ENCODE measurements at places on chromosomes 2 and 18.
A peak's percentile ranks its signal among the peaks of the same experiment; 100 is the strongest.

GRCh38 chr2:159600752-159601151 is 15.6 kb downstream of the BAZ2B start:
- no peak for DNase-seq

DNA sequence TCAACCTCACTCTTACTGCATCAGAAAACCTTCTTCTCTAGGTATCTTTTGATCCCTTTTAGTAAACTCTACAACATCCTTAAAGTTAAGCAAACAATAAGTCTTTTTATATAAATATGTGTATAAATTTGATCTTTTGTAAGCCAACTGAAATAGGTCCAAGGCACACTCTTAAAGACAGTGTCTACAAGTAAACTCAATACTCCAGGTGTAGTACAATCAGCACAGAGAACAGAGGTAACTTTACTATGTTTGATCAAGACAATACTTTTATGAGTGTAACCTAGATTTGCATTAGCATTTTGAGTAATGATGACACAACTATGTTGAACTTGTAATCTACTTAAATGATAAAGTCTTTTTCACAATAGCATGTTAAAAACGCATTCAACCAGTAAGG is 593.1 kb upstream of the CHAC2 start:
- DNase-seq = no peak

- no peak for DNase-seq
Observed at GRCh38 chr2:138298900-138299299, 202.7 kb upstream of the SPOPL start.

GRCh38 chr2:159044804-159045286 is 76.4 kb downstream of the TANC1 start:
- DNase-seq = no peak

DNA sequence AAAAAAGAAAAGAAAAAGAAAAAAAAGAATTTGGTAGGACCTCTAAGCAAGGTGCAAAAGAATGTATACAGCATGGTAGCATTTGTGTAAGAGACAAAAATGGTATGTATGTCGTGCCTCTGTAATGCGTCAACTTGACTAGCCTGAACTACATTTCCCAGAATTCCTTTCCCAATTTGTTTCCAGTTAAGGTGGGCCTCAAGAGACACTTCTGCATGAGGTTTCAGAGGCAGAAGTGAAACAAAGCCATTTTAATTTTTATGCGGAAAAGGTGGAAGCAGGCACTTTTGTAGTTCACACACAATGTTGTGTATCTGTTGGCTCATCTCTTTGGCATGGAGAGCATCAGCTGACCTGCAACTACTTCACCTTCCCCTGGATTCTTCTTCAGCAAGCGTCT is 56.5 kb upstream of the PAPOLG start:
- no peak for DNase-seq

DNA sequence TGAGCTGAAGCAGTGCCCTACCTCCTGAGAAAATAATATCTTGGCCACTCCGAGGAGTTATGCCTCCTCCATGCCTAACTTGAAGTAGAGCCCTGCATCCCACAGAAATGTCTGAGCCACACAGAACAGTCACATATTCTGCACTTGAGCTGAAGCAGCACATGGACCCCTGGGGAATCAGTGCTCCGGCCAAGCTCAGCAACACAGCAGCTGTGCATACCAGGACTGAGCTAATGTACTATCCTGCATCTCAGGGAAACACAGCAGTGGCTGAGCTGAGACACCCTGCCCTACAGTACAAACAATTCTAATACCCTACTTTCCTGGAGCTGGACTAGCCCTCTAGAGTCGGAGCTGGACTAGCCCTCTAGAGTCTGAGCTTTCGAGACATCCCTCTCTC is 166.9 kb downstream of the ZNF516 start:
- DNase-seq = no peak

- no peak for DNase-seq
Observed at GRCh38 chr2:152395103-152395502, 60.1 kb downstream of the FMNL2 start.

- DNase-seq = no peak
Observed at GRCh38 chr2:142599504-142599903, 278.0 kb upstream of the KYNU start.

- DNase-seq = no peak
Observed at GRCh38 chr2:37201766-37202165, 5.5 kb downstream of the CEBPZOS start.

GRCh38 chr18:39460136-39460535 is 1894.5 kb upstream of the CELF4 start:
- no peak for DNase-seq

DNA sequence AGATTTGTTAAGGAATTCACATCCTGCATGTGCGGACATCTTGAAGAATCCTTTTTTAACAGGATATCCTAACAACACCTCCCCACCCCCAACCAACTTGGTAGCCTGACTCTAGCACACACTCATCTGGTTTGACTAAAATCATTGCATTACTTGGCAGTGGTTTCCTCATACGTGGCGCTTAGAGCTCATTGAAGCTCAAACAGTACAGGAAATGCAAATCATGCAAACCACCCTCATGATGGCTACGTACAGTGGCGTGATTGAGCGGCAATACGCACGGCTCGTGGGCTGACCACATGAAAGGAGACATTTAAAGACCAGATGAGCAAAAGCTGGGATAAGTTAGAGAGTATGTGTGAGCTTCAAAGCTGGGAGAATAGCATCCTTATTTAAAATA is 336.2 kb downstream of the ZEB2 start:
- DNase-seq = no peak

- DNase-seq = no peak
Observed at GRCh38 chr2:151260573-151261230, 961 bp downstream of the RBM43 start.

- DNase-seq = no peak
Observed at GRCh38 chr18:70421471-70422390, 132.9 kb downstream of the SOCS6 start.

- no peak for DNase-seq
Observed at GRCh38 chr2:203722411-203722810, 16.0 kb downstream of the CD28 start.

DNA sequence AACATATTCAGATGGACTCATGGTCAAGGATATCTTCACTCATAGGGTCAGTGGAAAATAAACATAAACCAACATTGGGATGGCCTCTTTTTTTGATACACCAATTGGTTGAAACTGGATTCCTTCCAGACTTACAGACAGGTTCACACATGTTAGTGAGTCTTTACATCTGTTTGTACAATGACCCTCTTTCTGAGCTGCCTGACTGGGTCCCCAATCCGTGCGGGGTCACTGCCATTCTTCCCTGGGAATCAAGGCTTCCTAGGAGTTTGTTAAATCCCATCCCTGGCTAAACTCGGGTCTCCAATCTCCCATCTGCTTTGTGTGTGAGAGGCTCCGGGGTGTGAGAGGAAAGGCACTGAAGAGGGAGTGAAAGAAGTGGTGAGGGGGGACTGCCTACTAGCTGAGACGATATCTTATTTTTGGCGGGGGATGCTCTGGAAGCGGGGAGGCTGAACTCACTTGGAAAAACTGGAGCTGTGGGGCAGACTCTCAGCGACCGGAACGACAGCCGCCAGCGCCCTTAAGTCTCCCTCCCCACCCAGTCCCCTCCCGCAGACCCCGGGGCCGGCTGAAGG is 487 bp downstream of the STARD6 start:
- no peak for DNase-seq

GRCh38 chr18:48605408-48605845 is 66.6 kb downstream of the CTIF start:
- DNase-seq = peak; percentile 43

GRCh38 chr2:139225961-139226360 is 445.8 kb upstream of the NXPH2 start:
- DNase-seq = peak; percentile 51

- no peak for DNase-seq
Observed at GRCh38 chr2:170598067-170598395, 117.1 kb upstream of the SP5 start.

DNA sequence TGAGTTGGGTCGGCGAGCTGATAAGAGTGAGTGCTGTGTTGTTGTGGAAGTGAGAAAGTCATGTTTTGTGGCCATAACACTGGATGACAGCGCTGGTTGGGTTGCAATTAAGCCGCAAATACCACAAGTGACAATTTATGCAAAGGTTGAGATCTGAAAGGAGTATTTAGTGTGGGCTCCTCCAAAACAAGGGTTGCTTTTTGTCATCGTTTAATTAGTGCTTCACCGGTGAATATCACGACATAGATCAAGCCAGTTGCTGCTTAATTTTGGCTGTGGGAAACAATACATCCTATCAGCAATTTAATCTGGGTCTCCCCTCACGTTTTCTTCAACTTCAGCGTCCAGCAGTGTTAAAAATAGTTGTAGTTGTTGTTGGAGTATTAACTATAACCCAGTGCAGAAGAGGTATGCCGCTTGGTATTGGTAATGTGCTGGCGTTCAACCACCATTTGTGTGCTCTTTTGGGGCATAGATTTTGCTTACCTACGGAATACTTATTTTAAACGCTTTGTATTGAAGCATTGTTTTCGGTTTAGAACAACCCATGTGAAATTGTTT is 662 bp downstream of the ACVR2A start:
- peak; percentile 31 for DNase-seq

DNA sequence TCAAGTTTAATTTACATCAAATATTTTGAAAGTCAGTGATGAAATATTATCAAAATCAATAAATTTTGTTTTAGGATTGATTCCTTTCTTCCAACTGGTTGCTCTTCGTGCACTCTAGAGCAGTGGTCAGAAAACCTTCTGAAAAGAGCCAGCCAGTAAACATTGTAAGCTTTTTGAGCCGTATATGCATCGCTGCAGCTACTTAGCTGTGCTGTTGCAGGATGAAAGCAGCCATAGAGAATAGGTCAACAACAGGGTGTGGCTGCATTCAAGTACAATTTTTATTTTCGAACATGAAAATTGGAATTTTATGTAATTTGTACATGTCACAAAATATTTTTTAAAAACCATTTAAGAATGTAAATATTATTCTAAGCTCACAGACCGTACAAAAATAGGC is 94.9 kb downstream of the MGAT5 start:
- DNase-seq = no peak

DNA sequence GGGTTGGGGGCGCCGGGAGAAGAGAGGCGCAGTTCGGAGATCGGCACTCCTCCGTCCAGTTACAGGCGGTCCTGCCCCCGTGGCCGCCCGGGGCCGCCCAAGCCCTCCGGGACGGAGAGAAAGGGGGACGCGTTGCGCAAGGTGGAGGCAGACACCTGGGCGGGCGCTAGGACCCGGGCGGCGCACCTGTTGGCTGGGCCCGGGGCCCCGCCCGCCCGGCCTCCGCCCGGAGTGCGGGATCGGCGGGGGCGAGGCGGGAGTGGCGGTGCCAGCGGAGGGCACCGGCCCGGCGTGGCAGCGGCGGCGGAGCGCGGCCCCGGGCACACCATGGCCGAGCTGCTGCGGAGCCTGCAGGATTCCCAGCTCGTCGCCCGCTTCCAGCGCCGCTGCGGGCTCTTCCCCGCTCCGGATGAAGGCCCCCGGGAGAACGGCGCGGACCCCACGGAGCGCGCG is at the start of gene SGPP2:
SGPP2 (plus strand) TSS at position 268 of the 453 bp plus-strand sequence; CDS start at position 328, 60 bp downstream.
- no peak for DNase-seq

- no peak for DNase-seq
Observed at GRCh38 chr2:162025121-162025911, 48.7 kb downstream of the DPP4 start.

DNA sequence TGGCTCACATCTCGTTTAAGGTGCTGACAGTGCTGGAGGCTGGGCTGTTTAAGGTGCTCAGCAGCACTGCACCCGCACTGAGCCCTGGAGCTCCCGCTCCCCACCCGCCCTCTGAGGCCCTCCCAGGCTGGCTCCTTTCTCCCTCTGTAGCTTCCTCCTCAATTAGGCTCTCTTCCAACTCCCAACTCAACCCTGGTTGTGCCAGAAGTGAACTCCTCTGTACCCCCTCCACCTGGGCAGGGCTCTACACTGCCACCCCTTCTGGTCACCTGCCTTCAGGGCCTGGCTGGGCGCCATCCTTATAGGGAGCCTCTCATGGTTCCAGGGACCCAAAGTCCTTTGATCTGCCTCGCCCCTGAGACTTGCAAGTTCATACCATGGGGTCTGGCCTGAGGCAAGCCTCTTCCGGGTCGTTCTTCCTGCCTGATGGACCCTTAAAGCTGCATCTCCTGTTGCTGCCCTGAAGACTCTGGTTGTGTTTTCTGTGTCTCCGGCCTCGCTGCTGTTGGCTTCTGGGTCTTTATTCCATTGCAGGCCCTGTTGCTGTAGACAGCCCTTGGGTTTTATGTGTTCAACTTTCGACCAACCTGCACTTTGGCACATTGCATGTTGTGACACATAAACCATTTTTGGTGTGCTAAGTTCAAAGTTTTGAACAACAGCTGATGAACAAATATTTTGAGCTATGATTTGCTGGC is 199.6 kb downstream of the LDLRAD4 start:
- DNase-seq = no peak

DNA sequence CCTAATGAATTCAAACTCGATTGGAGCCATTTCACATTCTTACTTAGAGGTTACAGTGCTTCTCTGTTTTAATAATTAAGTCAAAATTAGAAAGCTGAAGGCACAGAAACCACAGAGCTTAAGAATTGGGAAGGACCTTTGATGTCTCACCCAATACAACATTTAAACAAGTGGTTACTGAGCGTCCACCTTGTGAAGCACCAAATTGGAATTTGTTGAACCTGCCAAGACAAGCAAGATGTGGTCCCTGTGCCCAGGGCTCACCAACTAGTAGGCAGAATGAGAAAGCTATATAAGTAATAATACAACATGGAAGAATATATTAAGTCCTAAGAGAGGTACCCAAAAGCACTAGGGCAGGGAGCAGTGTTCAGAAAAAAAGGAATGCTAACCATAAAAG is 64.5 kb upstream of the NPAS2 start:
- DNase-seq = no peak
